ENCODE measurements at places on chromosomes 6 and 20. TPM values are rescaled to one million over a fixed set of nuclear protein-coding genes. Genes with fewer than 3 reads are reported as not detected.

Gene DLL1
- 0.36 TPM for total RNA-seq

Gene ARMH2
- not detected for total RNA-seq

Gene AKAP12
- 1.5 TPM for total RNA-seq

Gene C6orf15
- not detected for total RNA-seq

Gene KIAA0408
- total RNA-seq, result 10.8 TPM

Gene CLPSL2
- not detected for total RNA-seq

Gene DNMT3B
- total RNA-seq, result 1.3 TPM

Gene ZNF292
- total RNA-seq, result 48.3 TPM

Gene MUC21
- total RNA-seq, result not detected

Gene HLA-DPA1
- total RNA-seq, result 46.9 TPM

Gene ARMC12
- total RNA-seq, result 0.38 TPM

Gene PHACTR3
- total RNA-seq, result not detected

Gene SPATA25
- 1.7 TPM for total RNA-seq

Gene OR5V1
- not detected for total RNA-seq

Gene IL17F
- total RNA-seq, result 1.5 TPM

Measured in activated CD8-positive, alpha-beta memory T cell treated with anti-CD3 and anti-CD28 coated beads for 36 hours (primary cell).